ENCODE measurements at places on chromosomes 5 and 9.

GRCh38 chr9:34987160-34987901 is 2.2 kb upstream of the DNAJB5 start:
- DNase-seq = no peak

- DNase-seq = no peak
Measured at GRCh38 chr5:33816791-33817190, 75.0 kb downstream of the ADAMTS12 start.

DNA sequence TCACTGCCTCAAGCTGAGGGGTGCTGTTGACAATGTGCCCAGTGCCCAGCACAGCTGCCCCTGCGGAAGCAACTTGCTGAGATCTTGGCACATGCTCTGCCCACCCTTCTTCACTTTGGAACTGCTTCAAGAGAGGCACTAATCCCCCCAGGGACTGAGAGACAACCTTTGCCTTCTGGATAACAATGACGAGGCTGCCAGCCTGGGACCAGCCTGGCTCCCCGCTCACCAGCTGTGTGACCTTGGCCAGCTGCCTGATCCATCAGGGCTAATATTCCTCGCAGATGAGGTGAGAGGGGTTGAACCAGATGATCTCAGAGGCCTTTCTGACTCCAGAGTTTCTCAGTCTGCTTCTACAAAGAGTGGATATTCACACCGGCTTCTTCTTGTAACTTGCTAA is 81.0 kb downstream of the SHB start:
- peak; percentile 86 for DNase-seq

- DNase-seq = peak; percentile 10
Measured at GRCh38 chr5:137395011-137395755, 103.9 kb downstream of the SPOCK1 start.

DNA sequence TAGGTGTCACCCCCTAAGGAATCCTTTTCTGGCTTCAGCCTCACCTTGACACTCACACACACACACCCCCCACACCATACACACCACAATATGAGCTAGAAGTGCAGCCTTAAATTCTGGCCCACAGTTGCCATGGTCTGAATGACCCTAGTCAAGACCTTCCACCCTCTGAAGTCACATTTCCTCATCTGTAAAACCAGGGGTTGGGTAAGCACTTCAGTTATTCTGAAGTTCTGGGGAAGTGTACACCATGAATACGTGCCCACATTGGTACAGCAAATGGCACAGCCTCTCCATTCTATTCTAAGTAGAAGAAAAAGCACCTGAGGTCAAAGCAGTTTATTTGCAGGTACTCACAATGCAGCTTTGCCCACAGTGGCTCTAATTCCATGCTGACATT is 372.8 kb upstream of the KLF4 start:
- no peak for DNase-seq

- DNase-seq = no peak
Measured at GRCh38 chr5:1119312-1119831, 7.5 kb upstream of the SLC12A7 start.

DNA sequence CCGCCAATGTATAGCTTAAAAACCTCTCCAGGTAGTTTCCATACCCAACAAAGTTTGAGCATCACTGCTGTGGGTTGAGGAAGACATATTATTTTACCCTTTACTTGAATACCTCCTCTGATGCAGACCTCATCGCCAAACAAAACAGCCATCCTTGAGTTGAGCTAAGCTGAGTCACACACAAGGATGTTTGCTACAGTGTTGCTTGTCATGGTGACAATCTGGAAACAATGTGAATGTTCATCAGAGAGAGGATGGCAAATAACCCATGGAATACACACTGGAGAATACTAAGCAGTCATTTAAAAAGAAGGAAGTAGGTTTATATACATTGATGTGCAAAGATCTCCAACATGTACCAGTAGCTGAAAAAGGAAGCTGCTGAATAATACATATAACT is 41.1 kb upstream of the TCF7 start:
- DNase-seq = no peak

GRCh38 chr9:130301483-130302286 is 36.1 kb downstream of the HMCN2 start:
- no peak for DNase-seq

GRCh38 chr9:95150903-95151302 is 166.6 kb downstream of the FANCC start:
- DNase-seq = no peak

GRCh38 chr5:174690271-174690670 is 34.1 kb upstream of the MSX2 start:
- DNase-seq = no peak

DNA sequence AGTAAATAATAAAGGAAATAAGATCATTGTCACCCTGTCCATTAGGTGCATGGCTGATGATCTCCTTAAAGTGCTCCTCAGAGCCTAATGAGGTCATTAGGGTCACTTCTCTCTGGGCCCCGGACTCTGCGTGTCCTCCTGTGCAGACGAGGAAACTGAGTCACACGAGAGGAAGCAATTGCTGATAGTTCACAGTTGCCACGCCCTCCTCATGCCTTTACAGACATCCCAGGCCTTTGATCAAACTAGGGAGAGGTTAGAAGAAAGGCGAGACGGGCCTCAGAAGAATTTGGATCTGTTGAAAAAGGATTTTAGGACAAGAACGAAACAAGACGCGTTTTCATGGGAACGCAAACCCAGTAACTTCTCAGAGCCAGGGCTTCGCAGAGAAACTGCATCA is 32.0 kb upstream of the MSX2 start:
- DNase-seq = no peak

DNA sequence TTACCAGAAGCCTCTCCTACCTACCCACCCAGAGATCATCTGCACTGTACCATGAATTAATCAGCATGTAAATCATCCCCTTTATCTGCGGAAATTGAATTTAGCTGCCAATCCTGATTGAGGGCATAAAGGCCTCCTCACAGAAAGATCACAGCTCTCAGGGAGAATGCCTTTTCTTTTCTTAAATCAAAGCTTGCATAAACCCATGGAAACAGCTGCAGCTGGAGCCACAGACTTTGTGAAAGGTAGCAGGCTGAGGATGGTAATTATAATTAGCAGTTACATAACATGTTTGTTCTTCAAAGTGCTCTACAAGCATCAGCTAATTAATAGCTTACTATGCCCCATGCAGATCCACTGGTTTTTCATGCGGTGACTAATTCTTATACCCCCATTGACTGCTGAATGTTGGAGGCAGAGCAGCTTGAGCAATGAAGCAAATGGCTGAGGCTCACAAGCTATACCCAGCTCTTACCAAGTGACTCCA is 54.6 kb downstream of the SUSD1 start:
- DNase-seq = no peak

GRCh38 chr5:116885825-116886224 is 311.2 kb upstream of the SEMA6A start:
- DNase-seq = no peak

GRCh38 chr9:98576354-98576753 is 132.4 kb downstream of the GABBR2 start:
- no peak for DNase-seq
